Thymus (tissue), 14 donors: ENCODE measurements at places on chromosomes 3 and 15. TPM values are rescaled to one million over a fixed set of nuclear protein-coding genes. Genes with fewer than 3 reads are reported as not detected.
A peak's percentile ranks its signal among the peaks of the same experiment; 100 is the strongest.

- H3K27me3 ChIP-seq, result no peaks in the 10 kb centered on the region
- H3K27ac ChIP-seq, result no peak overlapping the region
- no peak overlapping the region for H3K4me3 ChIP-seq
- H3K36me3 ChIP-seq, result no peaks in the 10 kb centered on the region
- no peak for DNase-seq
- H3K4me1 ChIP-seq, result peaks cover 7% of the 10 kb centered on the region
Measured at GRCh38 chr15:89143503-89144162, 55.4 kb downstream of the ABHD2 start.

GRCh38 chr3:39409514-39410136 is 3.1 kb downstream of the RPSA start:
- peaks cover 23% of the 10 kb centered on the region for H3K4me1 ChIP-seq
- no peaks in the 10 kb centered on the region for H3K27me3 ChIP-seq
- DNase-seq, result no peak
- H3K27ac ChIP-seq, result no peak overlapping the region

DNA sequence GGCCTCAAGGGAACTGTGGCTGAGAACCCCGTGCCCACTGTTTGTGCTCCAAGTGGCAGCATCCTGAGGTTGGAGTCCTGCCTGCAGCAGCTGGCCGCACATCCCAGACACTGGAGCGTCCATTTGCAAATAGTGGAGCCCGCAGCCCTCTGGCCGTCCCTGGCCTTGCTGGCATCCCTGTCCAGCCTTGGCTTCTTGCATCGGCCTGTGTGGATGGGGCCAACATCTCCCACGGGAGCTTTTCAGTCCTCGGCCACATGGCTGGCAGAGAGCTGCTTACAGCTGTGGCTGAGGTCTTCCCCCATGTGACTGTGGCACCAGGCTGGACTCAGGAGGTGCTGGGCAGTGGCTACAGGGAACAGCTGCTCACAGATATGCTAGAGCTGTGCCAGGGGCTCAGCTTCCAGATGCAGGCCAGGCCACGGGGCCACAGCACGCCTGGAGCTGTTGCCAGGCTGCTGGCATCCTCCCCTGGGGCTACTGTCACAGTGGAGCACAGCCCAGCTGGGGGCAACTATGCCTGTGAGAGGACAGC is 71.2 kb downstream of the FAM43A start:
- H3K36me3 ChIP-seq, result no peaks in the 10 kb centered on the region
- DNase-seq, result no peak
- H3K4me1 ChIP-seq, result no peaks in the 10 kb centered on the region

- H3K4me1 ChIP-seq, result peaks cover 24% of the 10 kb centered on the region
- H3K27ac ChIP-seq, result no peak overlapping the region
- DNase-seq, result peak; percentile 28
- H3K4me3 ChIP-seq, result no peak overlapping the region
- no peaks in the 10 kb centered on the region for H3K36me3 ChIP-seq
- H3K27me3 ChIP-seq, result no peaks in the 10 kb centered on the region
Measured at GRCh38 chr15:68326711-68327354, 49.3 kb downstream of the FEM1B start.

GRCh38 chr15:23648920-23649515 is 1.4 kb upstream of the MAGEL2 start:
- no peak overlapping the region for H3K27ac ChIP-seq
- H3K27me3 ChIP-seq, result no peaks in the 10 kb centered on the region
- DNase-seq, result peak; percentile 9
- H3K36me3 ChIP-seq, result no peaks in the 10 kb centered on the region
- H3K4me3 ChIP-seq, result no peak overlapping the region

- no peaks in the 10 kb centered on the region for H3K4me1 ChIP-seq
- H3K36me3 ChIP-seq, result peaks cover 47% of the 10 kb centered on the region
- H3K27me3 ChIP-seq, result no peaks in the 10 kb centered on the region
- H3K4me3 ChIP-seq, result no peak overlapping the region
Measured at GRCh38 chr15:41465822-41466421, 27.8 kb upstream of the ITPKA start.

- no peak overlapping the region for H3K4me3 ChIP-seq
- no peaks in the 10 kb centered on the region for H3K27me3 ChIP-seq
- H3K36me3 ChIP-seq, result no peaks in the 10 kb centered on the region
- no peak overlapping the region for H3K27ac ChIP-seq
- DNase-seq, result no peak
- H3K4me1 ChIP-seq, result no peaks in the 10 kb centered on the region
Measured at GRCh38 chr15:66724732-66725463, 22.9 kb downstream of the SMAD6 start.

GRCh38 chr15:42385206-42385979 is 26.1 kb downstream of the CAPN3 start:
- no peak overlapping the region for H3K4me3 ChIP-seq
- peak; percentile 48 for DNase-seq
- no peaks in the 10 kb centered on the region for H3K27me3 ChIP-seq
- no peaks in the 10 kb centered on the region for H3K36me3 ChIP-seq

DNA sequence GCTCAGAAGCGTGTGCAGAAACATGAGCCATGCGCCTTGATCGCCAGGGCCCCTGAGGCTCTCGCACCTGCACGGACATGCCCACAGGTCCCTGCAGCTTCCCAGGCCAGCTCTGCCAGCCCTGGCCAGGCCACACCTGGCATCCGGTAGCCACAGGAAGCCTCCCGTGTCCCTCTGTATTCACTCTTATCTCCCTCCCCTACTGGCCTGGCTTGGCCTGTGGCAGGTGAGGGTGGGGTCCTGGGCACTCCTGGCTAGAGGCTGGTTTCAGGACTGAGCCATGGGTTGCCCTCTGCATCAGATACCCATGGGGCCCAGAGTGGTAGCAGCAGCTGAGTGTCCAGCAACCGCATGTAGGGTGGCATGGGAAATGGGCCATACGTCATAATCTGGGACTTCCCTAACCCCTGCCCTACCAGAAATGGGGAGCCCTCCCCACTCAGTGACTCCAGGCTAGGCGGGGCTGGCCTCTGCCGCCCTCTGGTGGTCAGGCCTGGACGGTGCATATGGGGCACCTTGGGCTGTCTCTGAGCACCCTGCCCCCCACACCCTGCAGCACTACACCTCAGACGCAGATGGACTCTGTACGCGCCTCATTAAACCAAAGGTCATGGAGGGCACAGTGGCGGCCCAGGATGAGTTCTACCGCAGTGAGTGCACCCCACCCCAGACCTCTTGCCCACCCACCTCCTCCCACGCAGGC is 12.6 kb upstream of the LMAN1L start:
- DNase-seq, result peak; percentile 81
- H3K4me3 ChIP-seq, result no peak overlapping the region
- peaks cover 73% of the 10 kb centered on the region for H3K36me3 ChIP-seq
- peaks cover 37% of the 10 kb centered on the region for H3K4me1 ChIP-seq

DNA sequence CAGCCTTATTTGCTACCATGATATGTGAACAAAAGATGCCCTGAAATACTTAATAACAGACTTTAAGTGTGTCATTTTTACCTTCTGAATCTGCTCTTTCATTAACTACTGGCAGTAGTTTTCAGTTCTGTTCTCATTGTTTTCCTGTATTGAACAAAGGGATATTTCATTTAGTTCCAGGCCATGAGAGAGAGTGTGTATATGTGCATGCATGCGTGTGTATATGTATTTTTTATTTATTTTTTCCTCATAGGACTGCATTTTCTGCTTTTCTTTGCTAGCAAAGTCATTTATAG is 46.8 kb upstream of the CRTC3 start:
- no peaks in the 10 kb centered on the region for H3K4me1 ChIP-seq
- H3K27me3 ChIP-seq, result no peaks in the 10 kb centered on the region
- no peak overlapping the region for H3K27ac ChIP-seq
- DNase-seq, result no peak
- H3K36me3 ChIP-seq, result peaks cover 59% of the 10 kb centered on the region

HRG gene
- not detected for total RNA-seq

RBMS3 gene
- 19.9 TPM for total RNA-seq

SYNPR gene
- total RNA-seq, result 0.09 TPM
